ENCODE measurements at places on chromosomes 6 and 20.

DNA sequence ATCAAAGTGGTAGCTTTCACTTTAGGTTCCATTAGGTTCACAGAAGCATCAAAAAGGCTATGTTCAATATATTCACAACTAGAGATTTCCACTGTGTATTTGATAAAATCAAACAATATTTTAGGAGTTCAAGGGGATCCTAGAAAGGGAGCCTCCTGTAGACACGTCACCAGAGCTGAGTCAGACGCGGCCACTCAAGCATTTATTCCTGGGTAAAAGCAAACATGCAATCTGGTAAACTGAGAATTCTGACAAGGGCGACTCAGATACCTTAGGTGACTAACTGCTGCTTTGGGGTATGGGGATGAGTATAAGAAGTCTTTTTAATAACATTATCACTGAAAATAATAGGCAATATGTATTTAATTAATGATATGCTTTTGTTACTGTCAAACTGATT lies 118.7 kb upstream of the HMGN3 start:
- DNase-seq = no peak

- no peak for DNase-seq
These were observed 479.0 kb upstream of the NRSN1 start for GRCh38 chr6:23647045-23647444.

DNA sequence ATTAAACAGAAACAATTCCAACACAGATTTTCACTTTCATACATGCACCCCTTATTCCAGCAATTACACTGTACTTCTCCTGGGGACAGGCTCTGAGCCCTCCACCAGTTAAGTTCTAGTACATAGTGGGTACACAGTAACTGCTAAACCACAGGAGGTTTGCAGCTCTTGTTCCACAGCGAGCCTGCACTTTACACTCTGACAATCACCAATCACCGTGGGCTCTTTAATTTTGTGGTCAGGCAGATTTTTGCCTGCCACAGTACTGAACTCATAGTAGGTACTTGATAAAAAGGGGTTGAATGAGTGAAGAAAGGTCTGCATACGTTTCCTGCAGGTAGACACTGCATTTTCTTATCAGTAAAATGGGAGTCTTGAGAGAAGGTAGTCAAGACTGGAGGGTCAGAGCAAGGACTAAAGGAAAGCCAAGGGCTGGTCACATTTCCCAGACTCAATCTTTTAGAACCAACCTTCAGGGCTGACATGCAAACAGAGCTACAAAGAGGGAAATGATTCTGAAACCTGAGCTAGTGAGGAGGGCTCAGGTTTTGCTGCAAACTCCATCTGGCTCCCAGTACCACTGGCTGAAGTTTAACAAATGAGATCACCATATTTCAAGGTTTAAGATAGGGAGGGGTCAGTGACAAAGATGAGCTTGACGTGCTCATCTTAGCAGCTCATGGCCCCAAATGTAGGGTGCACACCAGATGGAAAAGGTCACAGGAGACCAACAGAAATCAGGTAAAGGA lies 404.6 kb downstream of the BTBD9 start:
- DNase-seq = no peak

DNA sequence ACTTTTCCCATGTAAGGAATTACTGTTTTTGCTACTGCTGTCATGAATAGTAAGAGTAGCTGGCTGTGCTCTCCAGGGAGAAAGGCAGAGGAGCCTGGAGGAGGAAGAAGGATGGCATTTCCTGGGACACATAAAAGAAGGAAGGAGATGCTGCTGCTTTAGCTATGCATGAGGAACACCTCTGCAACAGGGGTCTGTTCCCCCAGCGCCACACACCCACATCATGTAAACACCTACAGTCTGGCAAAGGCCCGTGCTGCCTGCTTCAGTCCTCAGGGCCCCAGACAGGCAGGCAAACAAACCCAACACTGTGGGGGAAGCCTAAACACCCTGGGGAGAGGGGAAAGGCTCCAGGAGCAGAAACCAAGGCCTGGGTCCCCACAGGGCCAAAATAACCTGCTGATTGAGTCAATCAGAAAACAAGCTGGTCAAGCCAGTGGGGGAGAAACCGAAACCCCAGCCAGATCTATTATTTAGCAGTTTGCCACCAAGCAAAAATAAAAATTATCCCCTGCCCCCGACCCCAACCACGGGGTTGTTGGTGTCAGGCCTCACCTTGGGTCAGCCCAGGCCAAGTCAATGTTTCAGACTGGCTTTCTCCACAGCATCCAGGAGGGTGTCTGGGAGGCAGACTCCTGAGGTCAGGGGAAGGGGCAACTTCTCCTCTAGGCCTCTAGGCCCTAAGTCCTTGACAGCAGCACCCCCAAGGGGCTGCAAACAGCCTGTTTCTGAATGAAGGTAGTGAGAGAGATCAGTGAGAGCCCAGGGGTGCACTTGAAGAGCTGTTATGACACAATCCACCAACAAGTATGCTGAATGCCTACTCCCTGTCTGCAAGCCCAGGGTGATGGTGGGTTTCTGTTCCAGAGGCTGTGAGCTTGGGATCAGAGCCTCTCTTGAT lies 34.6 kb upstream of the SCUBE3 start:
- DNase-seq = no peak

DNA sequence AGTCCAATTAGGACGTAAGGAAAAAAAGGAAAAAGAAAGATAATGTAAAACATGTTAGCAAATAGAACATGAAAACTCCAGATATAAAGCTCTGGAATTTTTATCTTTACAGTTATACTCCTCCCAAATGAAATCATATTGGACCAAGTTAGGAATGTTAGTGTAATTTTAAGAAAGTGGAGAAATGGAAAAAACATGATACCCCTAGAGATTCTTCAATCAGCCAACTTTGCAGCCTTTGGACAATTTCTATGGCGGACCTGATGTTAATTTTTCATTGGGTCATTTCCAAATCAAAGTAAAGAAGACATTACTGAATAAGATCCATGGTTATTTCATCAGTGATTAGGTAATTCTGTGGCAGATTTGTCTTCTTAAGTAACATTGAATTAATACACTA lies 748.7 kb downstream of the RFPL4B start:
- DNase-seq = no peak
